ENCODE measurements at places on chromosomes 7 and 10. TPM values are rescaled to one million over a fixed set of nuclear protein-coding genes. Genes with fewer than 3 reads are reported as not detected.

Gene NEUROD6
- total RNA-seq: not detected

Gene ZNRF2
- total RNA-seq: 6.7 TPM

Gene CALHM1
- total RNA-seq: not detected

Gene BHLHA15
- 0.33 TPM for total RNA-seq

Gene HOXA6
- 1.5 TPM for total RNA-seq

Gene UPP1
- total RNA-seq: 110 TPM

Gene IFT22
- 53.6 TPM for total RNA-seq

Gene KCND2
- total RNA-seq: not detected

Gene ZNF853
- 2.0 TPM for total RNA-seq

Gene GPR158
- 0.07 TPM for total RNA-seq

Gene CYP3A5
- 1.4 TPM for total RNA-seq

Gene KCNMA1
- total RNA-seq: 69.4 TPM

Gene ZNF32
- 16.7 TPM for total RNA-seq

Gene AKR1C2
- total RNA-seq: 3,918 TPM

Gene COMTD1
- total RNA-seq: 57.6 TPM

Gene HTR7
- total RNA-seq: not detected

Gene PLAU
- total RNA-seq: 74.1 TPM

Gene NKX2-3
- 0.07 TPM for total RNA-seq

Gene GFRA1
- 10.0 TPM for total RNA-seq

Gene OR9A2
- not detected for total RNA-seq

Gene SCART1
- total RNA-seq: 0.17 TPM

Gene C10orf143
- 0.27 TPM for total RNA-seq

Gene KNDC1
- total RNA-seq: 1.4 TPM

Gene ITIH5
- total RNA-seq: 0.12 TPM

Gene EPO
- not detected for total RNA-seq

Gene FXYD4
- not detected for total RNA-seq

Gene DNAH11
- 0.14 TPM for total RNA-seq

Gene ANKRD22
- total RNA-seq: 0.65 TPM

Gene ZNF33B
- total RNA-seq: 6.5 TPM

Gene DAGLB
- 20.2 TPM for total RNA-seq

Gene GDF2
- not detected for total RNA-seq

Gene ASAH2
- 0.38 TPM for total RNA-seq

Gene OPN1SW
- not detected for total RNA-seq

Gene SPDYE9
- not detected for total RNA-seq

Gene CPA2
- not detected for total RNA-seq

All from A549 treated with GW870086 at 1 μM for 4 hours (cell line).